ENCODE measurements at places on chromosomes 3 and 15.

DNA sequence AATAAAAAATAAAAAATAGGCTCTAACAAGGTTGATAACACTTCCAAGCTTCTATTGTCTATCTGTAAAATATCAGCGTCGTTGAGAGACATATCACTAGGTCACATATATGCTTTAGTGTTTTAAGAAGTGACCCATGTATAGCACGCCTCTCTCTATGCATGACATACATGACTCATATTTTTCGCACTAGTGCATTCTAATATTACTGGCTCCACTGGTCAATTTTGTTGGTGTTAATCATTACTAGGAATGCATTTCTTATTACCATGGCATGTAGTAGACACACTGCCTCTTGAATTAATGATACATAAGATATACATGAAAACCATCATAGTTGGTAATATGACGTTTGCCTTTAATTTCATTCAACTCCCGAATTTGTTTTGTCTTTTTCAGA lies 203.1 kb downstream of the CHL1 start:
- DNase-seq, result no peak

- no peak for DNase-seq
These were observed 22.3 kb downstream of the THRB start for GRCh38 chr3:24472358-24472757.

DNA sequence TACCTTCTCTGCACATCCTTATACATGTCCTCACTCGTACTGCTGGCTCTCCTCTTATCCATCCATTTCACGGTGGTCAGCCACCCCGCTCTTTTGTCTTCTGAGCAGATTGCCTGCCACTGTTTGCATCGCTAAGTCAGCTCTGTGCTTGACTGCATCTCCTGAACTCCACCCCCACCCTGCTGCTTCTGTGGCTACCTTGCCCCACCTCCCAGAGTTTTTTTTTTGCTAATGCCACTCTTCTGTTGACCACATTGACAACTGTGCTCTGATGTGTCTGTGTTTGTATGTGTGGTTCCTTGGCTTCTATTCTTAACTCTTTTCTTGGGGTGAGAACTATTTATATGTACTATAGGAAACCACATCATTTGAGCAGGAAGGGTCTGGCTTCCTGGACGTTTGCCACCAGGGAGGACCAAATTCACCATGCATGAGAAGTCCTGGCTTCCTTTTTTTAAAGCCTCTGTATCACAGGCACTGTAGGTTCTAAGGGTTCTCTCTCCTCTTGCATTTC lies 12.8 kb upstream of the MTMR10 start:
- no peak for DNase-seq

- no peak for DNase-seq
These were observed 24.6 kb downstream of the MAPKBP1 start for GRCh38 chr15:41798607-41799487.

GRCh38 chr15:45136378-45136764 lies 6.6 kb downstream of the DUOX1 start:
- no peak for DNase-seq

DNA sequence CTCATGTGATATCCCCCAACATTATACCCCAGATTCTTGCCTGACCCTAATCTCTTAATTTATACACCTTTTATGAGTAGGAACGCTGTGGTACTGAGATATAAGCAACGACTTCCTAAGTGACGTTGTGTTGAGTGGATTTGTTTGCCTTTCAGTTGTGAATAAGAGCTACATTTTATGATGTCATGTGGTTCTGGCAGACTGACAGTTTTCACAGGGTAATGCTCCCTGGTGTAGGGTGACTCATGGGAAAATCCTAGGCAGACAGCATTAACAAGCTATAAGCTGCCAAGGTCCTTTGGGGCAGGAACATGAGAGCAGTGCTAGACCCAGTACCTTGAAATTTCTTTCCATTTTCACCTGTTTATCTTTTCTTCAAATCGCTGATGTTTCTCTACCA lies 11.2 kb downstream of the C3orf52 start:
- peak; percentile 97 for DNase-seq

DNA sequence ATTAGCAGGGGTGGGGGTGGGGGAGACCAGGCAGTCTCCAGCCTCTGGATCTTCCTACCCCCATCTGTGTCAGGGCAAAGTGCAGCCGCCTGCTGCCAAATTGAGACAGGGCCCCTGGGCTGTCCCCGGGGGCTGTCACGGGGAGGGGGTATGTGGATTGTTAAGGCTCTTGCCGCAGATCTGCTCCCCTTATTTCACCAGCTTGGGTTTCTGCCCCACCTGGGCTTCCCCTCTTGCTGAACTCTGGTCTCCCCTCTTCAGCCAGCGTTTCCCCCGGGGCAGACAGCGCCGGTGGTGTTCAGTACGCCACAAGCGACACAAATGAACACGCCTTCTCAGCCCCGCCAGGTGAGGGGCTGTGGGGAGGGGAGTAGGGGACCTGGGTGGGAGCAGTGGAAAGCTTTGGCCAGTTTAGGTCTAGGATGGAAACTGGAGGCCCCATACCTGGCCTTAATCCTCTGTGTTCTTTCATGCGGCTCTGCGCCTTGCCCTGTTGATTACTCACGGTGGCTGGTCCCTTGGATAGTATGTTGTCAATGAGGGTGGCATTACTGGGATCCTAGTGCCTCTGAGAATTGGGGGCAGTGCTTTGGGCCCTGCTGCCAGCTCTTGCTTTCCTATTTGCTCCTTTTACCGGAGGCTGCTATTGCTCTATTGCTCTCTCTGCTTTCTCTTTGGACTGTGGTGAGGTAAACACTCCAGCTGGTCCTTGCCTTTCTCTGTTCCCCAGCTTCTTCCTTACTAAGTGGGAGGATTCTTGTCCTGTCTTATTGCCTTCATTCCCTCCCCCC lies 1.7 kb downstream of the EIF4G1 start:
- no peak for DNase-seq

GRCh38 chr15:44956388-44956787 lies at the start of gene TERB2:
Gene TERB2, plus strand, starts transcription at chr15:44956687. Its CDS starts 32 bp downstream, at chr15:44956719.
- no peak for DNase-seq

DNA sequence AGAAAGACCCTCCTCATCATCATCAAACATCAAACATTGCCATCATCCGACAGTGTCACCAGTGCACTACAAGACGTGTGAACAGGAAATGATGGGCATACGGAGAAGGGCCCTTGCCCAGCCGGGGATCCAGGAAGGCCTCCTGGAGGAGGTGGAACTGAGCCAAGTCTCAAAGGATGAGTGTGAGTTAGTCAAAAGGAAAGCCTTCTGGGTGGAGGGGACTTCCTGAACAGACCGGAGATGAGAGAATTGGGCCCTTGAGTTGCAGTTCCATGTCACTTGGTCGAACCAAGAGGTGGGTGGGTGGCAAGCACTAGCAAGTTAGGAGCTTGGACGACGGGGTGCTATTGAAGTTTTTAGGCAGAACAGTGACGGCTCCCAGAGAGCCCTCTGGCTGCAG lies 8.5 kb downstream of the SEMA4B start:
- no peak for DNase-seq

DNA sequence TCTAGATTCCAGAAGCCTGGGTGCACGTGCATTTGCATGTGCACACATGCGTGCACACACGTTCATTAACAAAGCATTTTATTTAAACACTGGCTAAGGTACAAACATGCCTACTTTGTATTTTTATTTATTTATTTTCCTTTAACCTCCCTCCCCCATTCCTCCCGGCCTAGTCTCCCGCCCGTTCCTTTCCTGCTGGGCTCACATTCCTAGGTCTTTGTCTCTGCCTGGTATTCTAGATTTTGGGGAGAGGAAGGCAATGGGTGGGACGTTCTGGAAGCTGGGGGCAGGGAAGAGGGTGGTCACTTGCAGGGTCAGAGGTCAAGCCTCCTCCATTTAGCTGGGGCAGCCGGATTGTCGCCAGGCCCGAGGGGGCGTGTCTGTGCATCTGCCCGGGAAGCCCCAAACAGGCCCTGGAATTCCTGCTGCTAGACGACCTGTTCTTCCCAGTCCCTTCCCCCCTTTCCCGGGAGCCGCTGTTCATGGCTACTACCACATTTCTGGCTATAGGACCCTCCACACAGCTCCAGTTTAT lies 51.8 kb downstream of the TRIM71 start:
- no peak for DNase-seq

- no peak for DNase-seq
These were observed 776.8 kb downstream of the GRM7 start for GRCh38 chr3:7637694-7638093.

- peak; percentile 84 for DNase-seq
These were observed at the start of gene ATP2C1 for GRCh38 chr3:130893376-130894129. Gene ATP2C1, plus strand, starts transcription at chr3:130894084. Its CDS starts 686 bp downstream, at chr3:130894770.

DNA sequence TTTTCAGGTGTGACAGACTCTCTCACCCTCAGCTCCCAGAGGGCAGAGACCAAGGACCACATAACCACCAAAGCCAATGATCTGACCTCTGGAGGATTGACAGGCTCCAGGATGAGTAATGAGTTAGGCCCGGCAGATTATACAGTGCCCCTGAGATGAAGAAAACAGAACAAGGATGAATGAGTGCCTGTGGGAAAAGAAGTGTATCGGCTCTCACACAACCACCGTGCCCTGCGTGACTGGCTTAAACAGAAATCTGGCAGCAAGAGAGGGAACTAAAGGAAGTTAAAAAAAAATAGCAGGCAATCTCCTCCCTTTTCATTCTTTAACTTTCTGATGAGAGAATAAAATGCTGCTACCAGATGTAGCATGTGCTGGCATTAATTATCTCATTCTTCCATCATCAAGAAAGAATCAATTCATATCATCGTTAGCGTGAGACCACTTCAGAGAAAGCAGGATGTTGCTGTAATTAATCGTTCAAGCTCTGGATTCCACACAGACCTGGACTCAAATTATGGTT lies 227.5 kb upstream of the COL8A1 start:
- no peak for DNase-seq

GRCh38 chr3:30649572-30650318 lies 43.3 kb downstream of the TGFBR2 start:
- DNase-seq, result peak; percentile 72

- no peak for DNase-seq
These were observed 17.1 kb upstream of the ABTB1 start for GRCh38 chr3:127655641-127656040.

DNA sequence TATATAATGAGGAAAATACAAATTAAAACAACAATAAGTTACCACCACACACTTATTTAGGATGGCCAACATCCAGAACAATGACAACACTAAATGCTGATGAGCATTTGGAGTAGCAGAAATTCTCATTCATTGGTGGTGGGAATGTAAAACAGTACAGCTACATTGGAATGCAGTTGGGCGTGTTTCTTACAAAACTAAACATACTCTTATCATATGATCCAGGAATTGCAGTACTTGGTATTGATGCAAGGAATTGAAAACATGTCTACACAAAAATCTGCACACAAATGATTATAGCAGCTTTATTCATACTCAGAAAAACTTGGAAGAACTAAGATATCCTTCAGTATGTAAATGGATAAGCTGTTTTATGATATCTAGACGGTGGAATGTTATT lies 594.2 kb downstream of the ZBBX start:
- no peak for DNase-seq

DNA sequence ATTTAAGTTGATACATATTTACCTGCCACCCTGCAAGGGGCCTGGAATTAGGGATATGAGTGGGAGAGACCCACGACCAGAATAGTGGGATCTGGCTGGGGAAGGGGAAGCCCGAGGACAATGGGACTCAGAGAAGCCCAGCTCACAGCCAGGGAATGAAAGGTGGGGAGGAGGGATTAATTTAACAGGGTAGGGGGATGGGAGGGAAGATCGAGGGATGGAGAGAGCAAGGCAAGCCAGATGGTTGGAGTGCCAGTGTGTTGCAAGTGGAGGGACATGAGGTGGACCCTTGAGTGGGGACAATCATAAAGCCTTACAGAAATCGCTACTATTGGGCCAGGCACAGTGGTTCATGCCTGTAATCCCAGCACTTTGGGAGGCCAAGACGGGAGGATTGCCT lies 4.4 kb upstream of the GNAI2 start:
- DNase-seq, result no peak

- no peak for DNase-seq
These were observed 81.9 kb upstream of the SLC25A36 start for GRCh38 chr3:140859592-140860336.

DNA sequence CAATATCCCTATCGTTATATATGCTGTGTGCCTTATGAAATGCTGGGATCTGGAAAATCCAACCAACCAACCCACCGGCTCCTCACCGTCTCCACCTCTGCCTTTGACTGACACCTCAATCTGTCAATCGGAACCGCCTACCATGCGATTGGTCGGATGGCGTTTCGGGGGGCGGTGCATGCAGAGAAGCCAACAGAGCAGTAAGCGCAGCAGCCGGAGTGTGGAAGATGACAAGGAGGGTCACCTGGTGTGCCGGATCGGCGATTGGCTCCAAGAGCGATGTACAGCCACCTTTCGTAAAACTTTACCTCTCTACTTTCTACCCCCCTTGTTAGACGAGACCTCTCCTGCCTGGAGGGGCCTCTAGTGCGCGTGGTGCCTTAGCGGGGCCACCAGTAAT lies 6.3 kb downstream of the CLK3 start:
- no peak for DNase-seq

DNA sequence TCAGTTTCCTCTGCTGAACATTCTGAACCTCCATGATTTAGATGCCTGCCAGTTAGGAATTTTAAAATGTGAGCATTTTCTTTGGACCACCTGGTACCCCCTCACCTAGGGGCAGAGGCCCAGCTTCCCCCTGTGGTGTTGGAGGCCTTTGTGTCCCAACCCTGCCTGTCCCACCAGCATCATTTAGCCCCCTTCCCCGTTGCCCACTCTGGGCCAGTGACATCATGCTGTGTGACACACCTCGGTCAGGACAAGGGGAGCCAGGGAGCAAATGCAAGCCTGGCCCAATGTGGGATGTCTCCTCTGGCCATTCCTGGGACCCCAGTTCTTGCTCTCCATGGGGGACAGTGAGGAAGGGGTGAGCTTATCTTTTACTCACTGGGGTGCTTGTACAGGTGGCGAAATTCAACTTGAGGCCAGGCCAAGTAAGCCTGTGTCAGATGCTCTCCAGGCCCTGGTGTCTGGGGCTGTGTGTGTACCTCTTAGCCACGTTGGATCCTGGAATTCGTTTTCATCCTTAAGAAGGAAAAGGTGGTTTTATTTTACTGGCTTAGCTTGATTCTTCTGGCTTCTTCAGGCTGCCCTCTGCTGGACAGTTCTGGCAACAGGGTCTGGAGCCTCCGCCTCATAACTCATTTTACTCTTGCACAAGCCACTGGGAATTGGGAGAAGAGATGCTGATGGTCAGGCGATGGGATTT lies 49.7 kb upstream of the MYZAP start:
- DNase-seq, result peak; percentile 52

DNA sequence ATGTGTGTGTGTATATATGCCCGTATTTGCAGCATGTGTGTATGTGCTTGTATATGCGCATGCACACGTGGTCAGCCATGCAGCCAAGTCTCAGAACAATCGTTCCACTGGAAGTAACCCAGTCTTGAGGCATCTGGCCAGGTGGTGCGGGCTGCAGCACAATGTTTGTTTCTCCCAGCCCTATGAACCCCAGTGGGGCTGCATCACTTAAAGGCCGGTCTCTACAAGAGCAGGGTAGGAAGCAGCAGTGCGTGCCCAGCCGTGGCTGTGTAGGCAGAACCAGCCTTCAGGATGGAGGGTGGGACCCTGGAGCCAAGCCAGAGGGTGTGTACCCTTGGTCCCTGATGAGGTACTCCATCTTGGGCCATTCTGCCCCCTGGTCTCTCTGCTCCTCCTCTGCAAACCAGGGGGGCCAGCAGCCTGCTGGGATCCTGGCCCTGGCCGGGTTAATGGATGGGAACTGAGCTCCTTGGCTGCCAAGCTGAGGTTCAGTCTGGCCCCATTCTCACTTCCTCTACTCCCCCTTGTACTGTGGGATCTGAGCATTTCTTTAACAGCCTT lies 11.8 kb downstream of the KLF13 start:
- DNase-seq, result no peak
